CD4-positive, alpha-beta T cell treated with Interleukin-15 for 4 hours (primary cell): ENCODE measurements at places on chromosomes 5 and 9.

DNA sequence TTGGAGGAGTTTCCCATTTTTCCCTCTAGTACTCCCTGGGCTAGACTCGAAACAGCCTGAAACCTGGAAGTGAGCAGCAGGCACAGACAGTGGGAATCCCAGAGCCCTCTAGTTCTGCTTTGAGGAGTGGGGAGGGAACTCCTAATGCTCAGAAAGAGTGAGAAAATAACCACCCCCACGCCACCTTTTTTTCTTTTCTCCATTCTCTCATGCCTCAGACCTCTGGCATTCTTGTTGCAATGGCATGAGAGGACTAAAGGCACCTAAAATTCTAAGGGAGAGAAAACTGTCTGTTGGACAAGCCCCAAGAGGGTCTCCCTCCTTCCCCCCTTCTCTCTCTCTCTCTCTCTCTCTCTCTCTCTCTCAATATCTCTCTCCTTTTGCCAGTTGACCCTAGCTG is 15.1 kb upstream of the IRF1 start:
- no peak for DNase-seq

GRCh38 chr5:20575571-20575970 is 587.6 kb upstream of the CDH18 start:
- no peak for DNase-seq

GRCh38 chr5:37184748-37185364 is 64.3 kb downstream of the CPLANE1 start:
- DNase-seq: no peak

DNA sequence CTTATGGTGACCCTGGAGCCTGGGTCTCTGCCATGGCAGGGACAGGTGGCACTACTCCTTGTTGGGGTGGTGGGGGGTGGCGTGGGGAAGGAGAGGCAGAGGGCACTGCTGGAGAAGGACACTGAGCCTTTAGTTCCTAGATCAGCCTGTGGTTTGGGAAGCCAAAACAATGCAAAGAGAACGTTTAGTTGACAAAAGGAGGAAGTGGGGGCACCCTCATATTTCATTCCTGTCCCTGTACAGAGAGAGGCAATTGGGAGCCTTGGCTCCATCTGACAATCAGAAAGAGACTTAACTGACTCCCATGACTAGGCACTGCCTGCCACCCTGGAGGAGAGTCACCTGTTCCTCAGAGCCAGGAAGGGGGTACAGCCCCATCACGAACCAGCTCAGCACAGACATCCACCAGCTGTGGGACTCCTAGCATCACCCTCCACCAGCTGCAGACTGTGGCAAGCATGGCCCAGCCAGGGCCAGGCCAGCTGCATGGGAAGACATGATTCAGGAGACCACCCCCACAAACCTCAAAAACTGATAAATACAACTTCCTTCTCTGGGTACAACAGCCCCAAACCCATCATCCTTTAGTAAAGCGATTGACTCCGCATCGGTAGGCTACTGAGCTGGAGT is 257.5 kb downstream of the HSPA4 start:
- no peak for DNase-seq

- no peak for DNase-seq
Measured at GRCh38 chr5:87403409-87403808, 9.3 kb downstream of the CCNH start.

GRCh38 chr9:89743573-89744254 is 138.9 kb downstream of the GADD45G start:
- DNase-seq: peak; percentile 79

GRCh38 chr5:16736158-16736995 is 119.6 kb upstream of the RETREG1 start:
- no peak for DNase-seq

GRCh38 chr9:136533775-136534157 is 12.1 kb downstream of the NOTCH1 start:
- DNase-seq: peak; percentile 86

GRCh38 chr5:19728571-19728970 is 259.4 kb downstream of the CDH18 start:
- no peak for DNase-seq

GRCh38 chr5:88670461-88670860 is 212.5 kb downstream of the MEF2C start:
- no peak for DNase-seq

- no peak for DNase-seq
Measured at GRCh38 chr5:64637837-64638443, 52.4 kb upstream of the SHISAL2B start.

DNA sequence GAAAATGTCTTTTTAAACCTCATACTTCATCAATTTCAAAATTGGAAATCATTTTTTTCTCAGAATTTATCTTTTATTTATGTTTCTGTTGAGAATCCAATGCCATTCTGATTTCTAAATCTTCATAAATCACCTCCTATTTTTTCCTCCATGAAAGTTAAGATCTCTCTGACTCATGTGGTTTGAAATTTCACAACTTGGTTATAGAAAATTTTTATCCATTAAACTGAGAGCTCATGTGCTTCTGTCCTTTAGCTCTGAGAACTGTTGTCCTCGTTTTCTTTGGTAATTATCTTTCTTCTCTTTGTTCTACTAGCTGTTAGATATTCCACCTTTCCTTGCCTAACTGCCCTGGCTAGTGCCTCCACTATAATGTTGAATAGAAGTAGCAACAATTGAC is 1.5 kb upstream of the RNF180 start:
- no peak for DNase-seq

GRCh38 chr5:124789104-124789605 is 42.7 kb upstream of the ZNF608 start:
- no peak for DNase-seq
